ENCODE measurements at places on chromosomes 4 and X.

- DNase-seq: peak; percentile 42
Observed at GRCh38 chr4:73862322-73862721, 6.9 kb upstream of the CXCL1 start.

- DNase-seq: peak; percentile 40
Observed at GRCh38 chr4:24274381-24274941, 309.9 kb downstream of the DHX15 start.

DNA sequence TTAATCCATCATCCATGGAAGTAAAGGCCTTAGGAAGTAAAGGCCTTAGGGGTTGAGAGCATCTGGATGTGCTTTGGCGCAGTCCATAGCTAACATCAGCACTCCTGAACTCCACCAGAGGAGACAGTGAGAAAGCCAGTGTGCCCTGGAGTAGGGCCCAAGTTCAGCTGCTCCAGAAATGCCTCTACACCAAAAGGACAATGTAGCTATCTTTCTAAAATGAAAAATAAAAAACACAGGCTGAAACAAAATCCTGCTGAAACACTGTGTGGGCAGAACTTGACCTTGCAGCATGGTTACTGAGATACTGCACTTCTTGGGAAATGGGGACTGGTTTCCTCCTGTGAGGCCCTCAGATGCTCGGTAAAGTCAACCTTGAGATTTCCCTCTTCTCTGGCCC lies 29.3 kb downstream of the SH3RF1 start:
- DNase-seq: no peak

- no peak for DNase-seq
Observed at GRCh38 chr4:121555315-121556107, 141.3 kb downstream of the ANXA5 start.

DNA sequence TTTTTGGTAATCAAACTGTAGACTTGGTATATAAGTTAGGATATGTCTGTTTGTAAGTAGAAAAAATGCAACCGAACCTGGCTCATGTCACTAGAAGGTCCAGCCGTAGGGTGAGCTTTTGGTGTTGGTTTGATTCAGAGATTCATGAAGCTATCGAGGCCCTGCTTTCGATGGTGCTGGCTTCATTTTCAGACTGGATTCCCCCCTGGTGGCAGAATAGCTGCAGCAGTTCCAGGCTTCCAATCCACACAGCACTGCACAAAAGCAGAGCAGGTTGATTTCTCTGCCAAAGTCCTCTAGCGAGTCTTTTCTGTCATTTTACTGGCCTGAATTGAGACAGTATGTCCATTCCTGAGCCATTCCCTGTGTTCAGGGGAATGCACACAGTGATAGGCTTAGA lies 33.1 kb downstream of the PDK3 start:
- peak; percentile 23 for DNase-seq

GRCh38 chrX:113389846-113390245 lies 549.2 kb upstream of the AMOT start:
- DNase-seq: no peak

DNA sequence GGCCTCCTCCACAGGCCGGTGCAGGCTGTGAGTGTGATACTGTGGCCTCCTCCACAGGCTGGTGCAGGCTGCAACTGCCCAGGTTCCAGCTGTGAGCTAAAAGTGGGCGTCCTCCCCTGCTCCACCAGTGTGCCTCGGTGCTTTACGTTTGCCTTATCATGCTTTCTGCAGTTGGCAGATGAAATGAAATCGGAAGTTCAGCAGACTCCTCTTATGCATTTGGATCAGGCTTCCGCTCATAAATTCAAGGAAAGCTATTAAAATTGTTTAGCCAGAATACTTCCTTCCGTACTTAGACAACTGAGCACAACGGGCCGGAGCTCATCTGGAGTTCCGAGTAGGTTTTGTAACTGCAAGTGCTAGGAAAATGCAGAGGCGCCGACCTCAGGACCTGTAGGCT lies 12.0 kb downstream of the CYP4V2 start:
- DNase-seq: no peak

- DNase-seq: no peak
Observed at GRCh38 chr4:6491235-6491634, 18.8 kb upstream of the PPP2R2C start.

DNA sequence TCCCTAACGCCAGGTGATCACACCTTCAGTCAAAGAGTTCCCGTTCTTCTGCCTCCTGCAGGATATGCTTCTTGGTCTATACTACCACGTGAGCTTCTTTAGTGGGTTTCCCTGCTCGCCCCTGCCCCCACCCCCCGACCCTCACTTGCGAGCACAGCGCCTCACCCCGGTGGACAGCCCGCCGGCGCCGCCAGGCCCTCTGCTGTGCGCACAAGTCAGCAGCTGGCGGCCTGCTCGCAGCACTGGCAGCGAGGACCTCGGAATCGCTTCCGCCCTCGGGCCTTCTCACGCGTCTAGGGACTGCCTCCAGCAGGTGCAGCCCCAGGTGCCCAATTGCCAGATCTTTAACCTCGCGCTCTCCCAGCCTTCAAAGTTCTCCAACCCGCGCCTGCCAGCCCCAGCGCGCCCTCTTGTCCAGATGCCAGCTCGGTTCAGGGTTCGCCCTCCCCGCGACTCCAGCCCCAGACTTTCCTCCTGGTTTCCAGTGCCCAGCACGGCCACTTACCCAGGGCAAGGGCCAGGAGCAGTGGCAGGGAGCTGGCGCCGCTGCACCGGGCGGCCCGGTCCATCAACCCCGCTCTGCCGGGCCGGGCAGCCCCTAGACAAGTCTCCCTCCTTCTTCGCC lies 454 bp downstream of the BTC start:
- DNase-seq: peak; percentile 24

GRCh38 chrX:133846311-133846710 lies 139.1 kb downstream of the GPC3 start:
- DNase-seq: no peak

DNA sequence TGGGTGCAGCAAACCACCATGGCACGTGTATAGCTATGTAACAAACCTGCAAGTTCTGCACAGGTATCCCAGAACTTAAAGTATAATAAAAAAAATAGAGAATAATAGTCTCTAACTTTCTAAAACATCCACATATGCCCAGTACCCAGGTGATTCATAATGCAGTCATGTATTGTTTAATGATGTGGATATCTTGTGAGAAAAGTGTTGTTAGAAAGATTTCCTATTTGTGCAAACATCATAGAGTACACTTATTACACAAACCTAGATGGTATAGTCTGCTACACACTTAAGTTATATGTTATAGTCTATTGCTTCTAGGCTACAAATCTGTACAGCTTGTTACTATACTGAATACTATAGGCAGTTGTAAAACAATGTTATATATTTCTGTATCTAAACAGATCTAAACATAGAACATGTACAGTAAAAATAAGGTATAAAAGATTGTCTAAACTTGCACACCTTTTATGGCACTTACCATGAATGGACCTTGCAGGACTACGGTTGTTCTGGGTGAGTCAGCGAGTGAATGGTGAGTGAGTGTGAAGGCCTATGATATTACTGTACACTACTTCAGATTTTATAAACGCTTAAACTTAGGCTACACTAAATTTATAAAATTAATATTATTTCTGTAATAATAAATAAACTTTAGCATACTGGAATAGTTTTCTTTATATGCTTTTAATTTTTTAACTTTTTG lies 232.2 kb upstream of the SLIT2 start:
- peak; percentile 28 for DNase-seq

GRCh38 chr4:43776371-43776770 lies 672.2 kb downstream of the KCTD8 start:
- DNase-seq: peak; percentile 17

DNA sequence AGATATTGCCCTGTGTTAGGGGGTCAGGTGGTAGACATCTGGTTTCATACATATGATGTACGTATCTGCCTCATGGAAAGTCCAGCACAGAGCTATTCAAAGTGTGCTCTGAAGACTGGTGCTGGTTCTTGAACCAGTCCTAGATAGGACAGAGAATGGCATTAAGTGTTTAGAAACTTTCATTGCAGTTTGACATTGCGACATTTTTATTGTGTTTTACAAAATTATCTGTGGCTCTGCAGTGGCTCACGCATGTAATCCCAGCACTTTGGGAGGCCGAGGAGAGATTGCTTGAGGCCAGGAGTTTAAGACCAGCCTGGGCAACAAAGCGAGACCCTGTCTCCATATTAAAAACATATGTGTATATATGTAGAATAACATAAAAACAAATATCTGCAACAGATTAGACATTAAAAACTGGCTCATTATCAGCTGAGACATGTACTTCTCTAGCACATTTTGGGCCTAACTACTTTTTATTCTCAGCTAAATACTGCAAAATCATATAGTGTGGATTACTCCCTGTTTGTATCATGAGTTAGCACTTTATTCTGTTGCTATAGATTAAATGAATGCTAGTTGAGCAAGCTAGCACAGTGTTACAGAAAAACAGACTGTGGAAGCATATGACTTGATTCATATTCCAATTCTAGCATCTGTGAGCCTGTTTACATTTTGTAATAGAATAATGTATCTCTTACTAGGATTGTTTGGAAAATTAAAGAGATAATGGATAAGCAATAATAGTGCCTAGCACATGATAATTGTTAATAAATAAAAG lies 57.1 kb downstream of the USP9X start:
- no peak for DNase-seq

DNA sequence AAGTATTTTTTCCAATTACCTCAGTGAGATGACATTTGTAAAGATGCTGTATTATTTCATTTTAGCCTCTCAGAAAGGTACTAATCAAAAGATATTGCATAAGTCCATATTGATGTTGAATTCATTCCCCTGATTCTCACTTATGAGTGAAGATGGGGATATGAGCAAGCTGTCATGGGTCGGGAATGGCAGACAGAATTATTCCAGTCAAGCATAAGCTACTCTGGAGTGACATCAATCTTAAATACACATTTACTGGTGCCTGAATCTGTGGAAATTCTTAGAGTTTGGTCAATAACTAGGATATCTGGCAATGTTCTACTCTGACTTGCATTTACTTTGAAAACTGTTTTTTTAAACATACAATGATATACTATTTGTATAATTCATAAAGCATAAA lies 283.8 kb upstream of the PCDH7 start:
- DNase-seq: no peak

Data from astrocyte of the spinal cord (primary cell).